ENCODE measurements at places on chromosomes 6 and 20.

- no peak for DNase-seq
These were observed 172.2 kb downstream of the PLCB1 start for GRCh38 chr20:8304124-8304816.

- no peak for DNase-seq
These were observed 35.8 kb upstream of the IYD start for GRCh38 chr6:150332939-150333584.

DNA sequence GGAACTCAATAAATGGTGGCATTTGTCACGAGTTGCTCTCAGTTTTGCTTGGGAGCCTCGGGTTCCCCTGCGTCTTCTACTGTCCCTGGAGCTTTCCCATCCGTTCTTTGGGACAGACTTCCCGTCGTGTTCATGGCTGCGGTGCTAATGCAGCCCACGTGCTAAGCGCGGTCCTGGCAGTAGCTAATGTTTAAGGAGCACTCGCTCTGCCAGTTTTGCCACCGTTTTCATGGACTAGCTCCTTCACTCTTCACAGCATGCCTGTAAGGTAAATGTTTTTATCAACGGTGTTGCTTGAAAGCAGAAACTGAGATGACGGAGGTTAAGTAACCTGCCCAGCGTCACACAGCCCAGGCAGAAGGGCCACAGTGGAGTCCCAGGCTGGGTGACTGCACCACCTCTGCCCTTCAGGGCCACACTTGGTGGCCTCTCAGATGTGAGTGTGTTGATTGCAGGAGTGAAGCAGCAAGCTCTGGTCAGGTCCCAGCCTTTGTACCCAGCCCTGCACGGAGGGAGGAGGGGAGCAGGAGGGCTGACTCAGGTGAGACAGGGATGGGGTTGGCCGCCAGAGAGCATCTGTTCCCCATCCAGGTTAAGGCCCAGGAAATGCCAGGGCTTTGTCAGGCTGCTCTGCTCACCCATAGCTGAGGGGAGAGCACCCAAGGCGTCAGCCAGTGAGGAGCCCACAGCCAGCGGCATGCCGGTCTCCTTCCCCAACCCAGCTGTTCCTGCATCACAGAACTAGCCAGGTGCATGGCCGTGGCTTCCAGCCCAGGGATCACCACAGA, 181.8 kb downstream of the ZMYND8 start:
- no peak for DNase-seq

- no peak for DNase-seq
These were observed 326.6 kb upstream of the CITED2 start for GRCh38 chr6:139701003-139701402.

- no peak for DNase-seq
These were observed 134.0 kb downstream of the GJA10 start for GRCh38 chr6:90028066-90028778.

- DNase-seq, result no peak
These were observed 447 bp downstream of the MCM3 start for GRCh38 chr6:52284131-52284459.

- DNase-seq, result no peak
These were observed 21.1 kb downstream of the SPTLC3 start for GRCh38 chr20:13029687-13030375.

GRCh38 chr6:139425780-139426179, 51.3 kb upstream of the CITED2 start:
- no peak for DNase-seq

DNA sequence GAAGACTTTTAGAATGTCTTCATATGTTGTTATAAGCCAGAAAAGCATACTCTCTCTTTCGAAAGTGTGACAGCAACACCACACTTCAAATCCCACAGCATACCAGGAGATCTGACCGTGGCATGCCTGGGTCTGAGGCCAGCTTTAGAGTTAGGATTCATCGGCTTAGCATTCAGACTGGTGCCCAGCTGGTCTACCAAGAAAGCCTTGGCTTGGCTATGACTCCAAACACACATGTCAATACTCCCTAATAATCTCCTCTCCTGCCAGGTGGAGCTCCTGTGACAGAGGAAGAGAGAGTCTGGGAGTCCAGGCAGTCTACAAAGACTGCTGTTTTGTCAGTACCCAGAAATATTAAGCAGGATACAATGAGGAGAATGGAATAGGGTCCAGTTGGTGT, 77.1 kb upstream of the MAN1A1 start:
- DNase-seq, result no peak

DNA sequence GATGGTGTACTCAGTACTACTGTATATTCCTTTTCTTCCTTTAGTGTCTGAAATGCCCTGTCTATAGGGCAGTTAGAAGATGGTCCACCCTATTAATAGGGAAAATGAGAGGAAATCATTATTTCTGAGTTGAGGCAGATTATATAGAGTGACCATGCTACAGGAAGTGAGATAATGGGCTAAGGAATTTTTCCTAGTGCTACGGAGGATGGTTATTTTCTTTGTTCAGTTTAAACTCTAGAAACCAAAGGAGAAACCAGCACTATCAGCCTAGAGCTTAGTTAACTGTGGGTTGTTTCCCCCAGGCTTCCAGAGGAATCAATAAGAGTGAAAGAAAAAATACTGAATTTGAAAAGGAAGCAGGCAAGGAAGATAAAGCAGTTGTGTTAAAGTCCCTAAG, 474 bp downstream of the TSBP1 start:
- DNase-seq, result no peak

All from uterus (tissue), 4 donors.